ENCODE measurements at places on chromosomes 2 and 18.
A peak's percentile ranks its signal among the peaks of the same experiment; 100 is the strongest.

DNA sequence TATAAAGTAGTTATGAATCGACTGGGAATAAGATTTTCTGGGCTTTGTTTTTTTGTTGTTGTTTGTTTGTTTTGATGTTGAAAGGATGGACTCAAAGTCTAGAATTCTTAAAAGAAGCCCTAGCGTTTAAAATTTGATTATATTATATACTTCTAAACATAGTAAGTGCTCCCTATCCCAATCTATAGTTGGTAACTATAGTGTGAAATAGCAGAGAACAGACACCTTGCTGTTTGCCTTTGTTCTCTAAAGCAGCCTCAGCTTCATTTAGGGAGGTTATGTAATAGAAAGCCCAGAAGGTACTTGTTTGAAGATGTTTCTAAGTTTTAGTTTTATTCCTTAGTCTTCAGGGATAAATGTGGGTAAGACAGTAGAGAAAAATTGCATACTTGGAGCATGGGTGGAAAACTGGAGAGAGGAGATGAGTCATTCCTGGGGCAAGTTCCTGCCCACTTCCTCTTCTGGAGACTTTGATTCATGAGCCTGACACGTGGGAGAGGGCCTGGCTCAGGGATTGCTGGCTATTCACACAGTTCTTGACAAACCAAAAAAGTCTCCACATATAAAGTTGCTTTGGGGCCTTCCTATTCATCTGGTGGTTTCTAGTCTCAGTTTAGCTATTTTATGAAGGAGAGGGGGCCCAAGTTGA is 131.9 kb downstream of the MYO1B start:
- no peak for DNase-seq

DNA sequence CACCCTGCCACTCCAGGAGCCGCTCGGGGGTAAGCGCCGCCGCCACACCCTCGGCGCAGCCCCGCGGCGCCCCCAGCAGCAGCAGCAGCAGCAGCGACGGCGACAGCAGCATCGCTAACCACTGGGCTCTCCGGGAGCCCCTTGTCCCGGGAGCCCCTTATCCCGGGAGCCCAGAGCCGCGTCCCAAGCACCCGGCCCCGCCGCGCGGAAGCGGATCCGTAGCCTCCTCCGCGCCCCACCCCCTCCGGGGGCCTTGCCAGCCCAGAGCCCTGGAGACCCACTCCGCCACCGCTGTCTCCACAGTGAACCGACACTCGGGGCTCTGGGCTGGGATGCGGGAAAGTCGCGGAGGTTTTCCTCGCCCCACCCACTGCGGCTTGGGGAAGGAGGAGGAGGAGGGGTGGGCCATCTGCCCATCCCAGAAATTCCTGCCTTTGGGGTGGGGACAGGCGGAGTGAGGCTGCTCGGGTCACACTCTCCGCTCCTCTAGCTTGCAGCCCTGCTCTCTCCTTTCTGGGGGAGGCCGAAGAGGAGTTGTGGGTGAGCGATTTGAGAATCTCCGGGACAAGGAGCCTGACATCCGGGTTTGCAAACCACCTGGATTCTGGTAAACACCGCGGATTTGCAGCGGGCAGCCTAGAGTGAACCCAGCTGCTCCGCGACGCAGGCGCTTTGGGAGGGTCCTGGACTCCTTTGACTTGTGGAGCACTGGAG is at the start of gene PLA2R1:
Gene PLA2R1, minus strand, starts transcription at position 324 of the 714 bp plus-strand sequence. Its CDS starts 212 bp downstream, at position 112.
- no peak for DNase-seq

GRCh38 chr2:200669308-200669707 is 83.5 kb downstream of the AOX1 start:
- DNase-seq: no peak

DNA sequence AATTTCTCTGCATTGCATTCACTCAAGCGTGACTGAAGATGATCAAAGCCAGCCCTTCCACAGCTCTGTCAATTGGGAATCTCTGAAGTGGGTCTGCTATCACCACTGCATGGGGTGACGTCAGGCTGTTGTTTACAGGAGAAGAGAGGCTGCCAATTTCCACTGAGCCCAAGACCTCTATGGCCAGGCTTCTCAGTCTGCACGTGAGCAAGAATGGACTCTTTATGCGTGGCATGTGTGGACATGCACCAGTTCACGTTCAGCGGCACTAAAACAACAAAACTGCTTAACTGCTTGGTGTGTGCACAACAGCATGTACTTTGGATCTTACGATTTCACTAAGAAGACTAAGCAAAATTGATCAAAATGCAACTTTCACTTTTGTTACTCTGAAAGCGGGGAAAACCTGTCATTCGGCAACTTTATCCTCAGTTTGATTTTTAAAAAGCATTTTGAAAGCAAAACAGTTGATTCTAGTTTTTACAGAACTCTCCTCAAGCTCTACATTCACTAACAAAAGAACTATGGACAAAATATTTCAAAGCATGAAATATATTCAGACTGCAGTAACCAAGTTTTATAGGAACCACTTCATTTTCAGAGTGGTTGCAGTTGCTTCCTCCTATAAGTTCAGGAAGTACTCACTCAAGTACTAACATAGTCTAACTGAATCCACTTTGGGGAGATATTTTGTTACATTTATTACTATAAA is 77.0 kb upstream of the SERTAD2 start:
- DNase-seq: peak; percentile 59

- DNase-seq: no peak
Measured at GRCh38 chr2:175769200-175769599, 232.9 kb downstream of the LNPK start.

DNA sequence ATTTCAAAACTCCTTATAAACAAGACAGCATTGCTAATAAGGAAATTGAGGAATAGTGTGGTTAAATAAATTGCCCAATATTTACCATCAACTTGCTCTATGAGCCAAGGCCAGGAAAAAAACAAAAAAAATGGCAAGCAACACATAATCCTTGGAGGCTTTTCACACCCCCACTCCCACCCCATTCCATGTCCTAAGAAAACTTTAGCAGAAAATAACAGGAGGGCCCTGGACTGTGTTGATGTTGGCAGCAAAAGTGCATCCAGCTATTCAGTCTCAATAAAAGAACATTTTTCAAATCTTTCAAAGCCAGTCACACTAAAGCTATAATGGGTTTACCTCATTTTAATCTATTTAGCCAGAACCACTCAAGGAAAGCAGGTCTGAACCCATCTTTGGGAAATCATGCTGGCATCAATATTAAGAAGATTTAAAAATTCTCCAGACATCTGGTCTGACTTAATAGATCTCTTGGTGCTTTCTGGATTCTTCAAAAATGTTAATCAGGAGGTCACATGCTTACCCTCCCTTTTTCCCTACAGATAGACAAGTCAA is 34.6 kb upstream of the STK17B start:
- DNase-seq: no peak

DNA sequence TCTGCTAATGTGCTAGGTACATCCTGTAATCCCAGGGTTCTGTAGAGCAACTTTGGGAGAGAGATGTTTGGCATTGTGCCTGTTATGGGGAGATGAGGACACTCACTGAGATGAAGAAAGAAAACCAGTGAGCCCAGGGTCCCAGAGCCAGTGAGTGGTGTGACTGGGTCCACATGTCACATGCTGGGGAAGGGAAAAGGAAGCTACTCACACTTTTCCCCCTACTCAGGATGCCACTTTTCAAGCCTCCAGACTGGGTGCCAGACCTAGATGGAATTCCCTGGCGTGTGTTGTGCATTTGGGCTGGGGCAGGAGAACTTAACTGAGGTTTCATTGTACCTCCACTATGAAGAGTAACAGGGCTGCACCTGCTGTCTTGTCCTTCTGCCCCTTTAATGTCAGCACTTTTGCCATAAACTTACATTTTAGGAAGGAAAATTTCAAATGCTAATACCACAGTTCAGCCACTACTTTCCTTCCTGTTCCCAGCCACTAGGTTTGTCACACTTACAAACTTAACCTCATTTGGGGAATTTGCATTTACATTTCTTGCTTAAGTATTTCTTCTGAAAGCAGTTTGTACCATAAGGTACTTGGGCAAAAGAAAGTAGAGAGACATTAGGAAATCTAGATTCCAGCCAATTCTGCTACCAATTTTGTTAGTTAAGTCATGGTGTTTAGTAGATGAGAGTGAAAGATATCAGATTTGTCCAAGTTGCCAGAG is 10.2 kb downstream of the INSIG2 start:
- no peak for DNase-seq

- DNase-seq: no peak
Measured at GRCh38 chr18:24782566-24782965, 322.1 kb downstream of the HRH4 start.

DNA sequence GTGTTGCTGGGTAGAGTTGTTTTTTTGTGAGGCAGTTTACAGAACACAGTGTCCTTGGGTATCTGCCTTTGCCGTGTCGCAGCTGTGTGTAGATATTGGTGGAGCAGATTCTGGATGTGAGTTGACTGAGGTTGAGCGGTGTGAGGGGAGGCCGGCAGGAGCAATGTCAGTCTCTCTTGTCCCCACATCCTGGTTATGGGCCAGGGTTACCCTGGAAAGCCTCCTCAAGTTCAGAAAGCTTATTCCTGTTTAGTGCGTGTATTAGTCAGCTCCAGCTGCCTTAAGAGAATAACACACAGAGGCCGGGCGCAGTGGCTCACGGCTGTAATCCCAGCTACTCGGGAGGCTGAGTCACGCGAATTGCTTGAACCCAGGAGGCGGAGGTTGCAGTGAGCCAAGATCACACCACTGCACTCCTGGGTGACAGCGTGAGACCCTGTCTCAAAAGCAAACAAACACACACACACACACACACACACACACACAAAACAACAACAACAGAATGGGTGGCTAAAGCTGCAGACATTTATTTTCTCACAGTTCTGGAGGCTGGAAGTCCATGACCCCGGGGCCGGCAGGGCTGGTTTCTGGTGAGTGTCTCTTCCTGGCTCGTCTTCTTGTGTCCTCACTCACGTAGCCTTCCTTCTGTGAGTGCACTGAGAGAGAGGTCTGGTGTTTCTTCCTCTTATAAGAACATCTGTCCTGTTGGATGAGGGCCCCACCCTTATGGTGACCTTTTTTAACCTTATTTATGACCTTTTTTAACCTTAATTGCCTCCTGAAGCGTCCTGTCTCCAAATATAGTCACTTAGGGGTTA is 5.1 kb downstream of the NCK2 start:
- no peak for DNase-seq

DNA sequence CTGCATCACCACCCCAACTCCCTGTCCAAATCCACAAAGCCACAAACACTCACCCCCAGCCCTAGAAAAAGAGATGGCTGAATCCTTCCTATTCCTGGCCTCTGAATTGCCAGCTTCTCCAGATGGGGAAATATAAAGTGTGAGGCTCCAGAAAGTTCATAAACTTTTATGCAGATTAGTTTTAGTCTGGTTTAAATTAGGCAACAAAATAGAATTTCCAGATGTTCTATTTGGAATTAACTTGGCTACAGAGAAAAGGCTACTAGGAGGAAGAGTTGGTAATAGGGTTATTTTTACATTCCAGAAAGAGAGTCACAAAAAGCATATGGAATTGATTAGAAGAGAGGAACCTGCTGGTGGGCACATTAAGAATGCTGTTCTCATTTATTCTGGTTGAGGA is 56.0 kb downstream of the EN1 start:
- no peak for DNase-seq

DNA sequence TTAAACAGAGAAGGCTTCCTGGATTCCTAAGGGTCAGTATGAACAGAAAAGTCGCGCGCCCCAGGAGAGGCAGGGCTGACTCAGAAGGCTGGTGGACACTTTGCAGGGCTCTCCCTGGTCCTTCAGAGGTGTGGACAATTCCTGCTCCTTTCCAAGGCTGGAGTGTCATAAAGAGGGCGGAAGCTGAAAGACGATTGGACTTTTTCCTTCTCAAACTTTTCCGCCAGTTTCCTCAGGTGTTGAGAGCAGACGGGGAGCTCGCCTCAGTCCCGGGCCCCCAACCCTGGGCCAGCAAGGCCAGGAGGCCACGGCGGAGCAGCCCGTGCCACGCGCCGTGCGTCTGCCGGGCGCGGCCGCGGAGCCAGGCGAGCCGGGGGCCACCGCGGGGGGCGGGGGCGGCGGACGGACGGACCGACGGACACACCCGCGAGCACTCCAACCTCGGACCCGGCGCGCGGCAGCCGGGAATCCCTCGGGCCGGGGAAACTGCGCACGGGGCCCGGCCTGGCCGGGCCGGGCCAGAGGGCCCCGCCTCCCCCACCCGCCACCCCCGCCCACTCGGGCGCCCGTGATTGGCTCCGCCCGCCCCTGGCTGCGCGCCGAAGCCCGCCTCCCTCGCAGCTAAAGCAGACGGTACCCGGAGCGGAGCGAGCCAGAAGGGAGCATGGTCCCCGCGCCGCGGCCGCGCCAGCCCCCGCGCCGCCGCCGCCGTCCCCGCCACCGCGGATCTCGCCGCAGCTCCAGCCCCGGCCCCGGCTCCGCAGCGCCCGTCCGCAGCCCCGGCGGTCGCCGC is at the start of gene KLHL29:
Gene KLHL29, plus strand, starts transcription at position 629 of the 793 bp plus-strand sequence. CDS start 177,018 bp downstream, outside the sequence.
- DNase-seq: peak; percentile 83

DNA sequence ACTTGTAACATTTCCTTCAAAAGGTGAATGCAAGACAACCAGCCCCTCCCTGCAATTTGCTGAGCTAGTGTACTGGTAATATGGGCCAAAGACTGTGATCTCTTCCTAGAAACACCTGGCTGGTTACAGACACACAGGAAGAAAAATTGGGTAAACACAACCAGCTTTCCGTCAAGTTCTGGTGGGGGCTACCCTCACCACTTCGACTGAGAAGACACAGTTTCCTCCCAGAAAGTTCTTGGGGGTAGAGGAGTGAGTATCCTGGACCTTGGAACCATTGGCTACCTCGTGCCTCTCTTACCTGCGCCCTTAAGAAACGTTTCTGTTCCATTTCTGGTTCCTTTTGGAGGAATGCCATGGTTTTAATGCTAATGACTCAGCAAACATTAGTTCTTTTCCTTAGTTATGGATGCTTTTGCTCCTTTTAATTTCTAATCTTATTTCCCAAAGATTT is 120.9 kb upstream of the DLX2 start:
- no peak for DNase-seq

GRCh38 chr18:23131693-23132319 is 3.5 kb upstream of the CABLES1 start:
- peak; percentile 72 for DNase-seq

DNA sequence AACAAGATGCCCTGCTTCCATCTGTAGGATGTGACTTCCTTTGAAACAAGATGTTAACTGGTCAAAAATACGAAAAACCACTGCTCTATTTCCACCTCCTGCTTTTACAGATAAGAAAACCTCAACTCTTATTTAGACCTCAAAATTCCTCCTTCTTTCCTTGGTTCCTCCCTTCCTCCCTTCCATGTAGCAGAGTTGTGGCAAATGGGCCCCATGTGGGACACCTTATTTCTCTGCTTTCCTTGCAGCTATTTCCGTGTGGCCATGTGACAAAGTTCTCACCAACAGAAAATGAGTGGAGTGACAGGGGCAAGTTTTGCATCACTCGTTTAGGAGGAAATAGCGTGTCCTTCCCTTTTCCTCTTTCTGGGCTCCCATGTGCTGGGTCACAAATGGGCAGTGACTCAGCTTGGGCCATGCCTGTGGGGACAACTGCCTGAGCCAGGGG is 69.4 kb upstream of the SMAD2 start:
- no peak for DNase-seq

DNA sequence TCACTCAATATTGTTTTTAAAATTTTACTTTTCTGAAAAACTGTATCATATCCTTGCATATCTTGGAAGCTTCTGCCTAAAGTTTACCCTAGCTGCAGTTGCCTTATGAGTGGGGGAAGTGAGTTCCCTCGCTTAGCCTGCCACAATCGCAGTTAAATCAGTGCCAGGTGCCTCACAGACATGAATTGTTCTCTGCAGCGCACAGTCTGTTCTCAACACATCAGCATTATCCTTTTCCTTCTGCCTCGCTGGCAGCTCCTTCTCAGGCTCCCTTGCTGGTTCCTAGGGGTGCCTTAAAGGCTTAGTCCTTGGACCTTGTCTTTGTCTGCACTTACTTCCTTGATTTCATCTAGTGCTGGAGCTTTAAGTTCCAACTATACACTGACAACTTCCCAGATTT is 132.8 kb downstream of the TTC27 start:
- DNase-seq: no peak

GRCh38 chr2:183438541-183438940 is 314.3 kb downstream of the NUP35 start:
- no peak for DNase-seq
